ENCODE measurements at places on chromosomes 7 and 10.

- no peak for DNase-seq
Observed at GRCh38 chr7:125098377-125098970, 168.8 kb upstream of the POT1 start.

DNA sequence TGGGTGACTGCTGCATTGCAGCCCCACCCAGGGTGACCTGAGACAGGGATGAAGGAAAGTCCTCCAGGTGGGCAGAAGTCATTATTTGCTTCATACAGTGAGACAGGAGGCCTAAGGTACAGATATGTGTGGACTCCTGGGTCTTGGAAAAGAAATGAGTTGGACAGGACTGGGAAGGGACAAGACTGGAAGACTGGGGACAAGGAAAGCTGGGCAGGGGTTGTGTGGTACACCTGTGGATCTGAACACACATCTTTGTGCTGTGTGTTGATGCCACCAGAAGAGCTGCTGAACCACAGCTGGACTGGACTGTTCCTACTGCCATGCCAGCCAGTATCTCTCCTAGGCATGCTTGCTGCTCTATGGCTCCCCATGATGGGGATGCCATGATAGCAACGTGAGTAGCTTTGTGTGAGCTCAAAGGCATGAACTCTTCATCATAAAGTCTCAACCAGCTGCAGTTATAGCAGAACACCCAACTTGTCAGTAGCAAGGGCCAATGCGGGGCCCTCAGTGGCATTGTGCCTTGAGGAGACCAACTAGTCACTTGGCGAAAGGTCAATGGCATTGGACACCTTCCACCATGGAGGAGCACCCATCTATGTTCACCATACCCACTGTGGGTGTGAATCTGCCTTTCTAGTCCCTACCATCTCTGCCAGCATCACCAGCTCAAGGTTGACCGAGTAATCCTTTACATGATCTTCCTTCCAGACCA is 76.0 kb upstream of the GRB10 start:
- no peak for DNase-seq

DNA sequence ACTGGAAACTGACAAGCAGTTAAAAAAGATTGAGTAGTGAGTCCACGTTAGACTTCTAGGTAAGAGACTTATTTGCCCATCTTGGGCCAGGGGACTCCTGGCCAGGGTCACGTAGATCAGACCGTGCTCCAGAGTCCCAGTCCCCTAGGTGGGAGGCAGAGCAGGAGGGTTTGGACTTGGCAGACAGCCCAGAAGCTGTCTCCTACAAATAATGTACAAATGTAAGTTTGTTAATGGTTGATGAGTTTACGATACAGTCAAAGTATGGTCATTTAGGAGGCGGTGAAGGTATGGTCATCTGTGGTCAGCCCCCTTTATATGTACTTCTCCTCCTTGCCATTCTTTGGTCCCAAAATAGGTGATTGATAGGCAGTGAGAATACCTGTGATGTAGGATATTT is 28.2 kb downstream of the INPP5F start:
- DNase-seq, result no peak

- no peak for DNase-seq
Observed at GRCh38 chr7:7417414-7417813, 118.3 kb downstream of the COL28A1 start.

DNA sequence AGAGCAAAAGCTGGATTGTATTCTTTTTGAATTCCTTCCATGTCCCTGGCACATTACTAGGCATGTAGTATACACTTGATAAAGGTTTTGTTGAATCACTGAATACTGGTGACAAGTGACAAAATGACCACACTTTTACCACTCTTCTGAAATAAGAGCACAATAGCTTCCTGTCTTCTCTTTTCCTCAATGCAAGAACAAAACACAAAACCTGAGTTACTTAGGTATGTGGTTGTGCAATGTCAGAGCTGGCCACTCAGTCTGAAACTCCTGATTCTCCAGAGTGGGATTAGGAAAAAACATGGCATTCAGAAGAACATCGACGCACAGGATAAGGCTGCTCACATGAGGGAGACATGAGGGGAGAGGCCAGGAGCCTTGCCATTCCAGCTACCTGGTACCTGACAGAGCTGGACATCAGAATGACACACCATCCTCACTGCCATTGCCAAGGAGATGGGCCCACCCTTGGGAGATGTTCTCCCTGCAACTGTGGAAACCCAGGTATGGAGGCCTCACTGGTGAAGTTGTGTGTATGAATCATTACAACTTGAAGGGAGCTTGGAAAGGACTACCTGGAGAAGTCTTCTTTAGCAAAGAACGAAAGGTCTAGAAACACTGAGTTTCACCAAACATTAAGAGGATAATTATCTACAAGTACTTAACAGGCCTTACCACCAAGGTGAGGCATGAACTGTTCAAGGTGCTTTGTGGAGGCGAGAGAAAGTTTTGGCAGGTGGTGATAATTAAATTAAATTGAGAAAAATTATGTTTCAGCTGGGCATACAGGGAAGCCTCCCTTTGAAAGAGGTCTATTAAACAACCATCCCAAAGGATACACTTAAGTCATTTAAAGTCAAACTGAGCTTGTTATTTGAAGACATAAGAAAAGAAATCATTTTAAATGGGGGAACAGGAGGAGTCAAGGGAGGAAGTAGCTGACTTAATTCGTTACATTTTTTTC is 246.5 kb upstream of the AOAH start:
- peak; percentile 92 for DNase-seq

DNA sequence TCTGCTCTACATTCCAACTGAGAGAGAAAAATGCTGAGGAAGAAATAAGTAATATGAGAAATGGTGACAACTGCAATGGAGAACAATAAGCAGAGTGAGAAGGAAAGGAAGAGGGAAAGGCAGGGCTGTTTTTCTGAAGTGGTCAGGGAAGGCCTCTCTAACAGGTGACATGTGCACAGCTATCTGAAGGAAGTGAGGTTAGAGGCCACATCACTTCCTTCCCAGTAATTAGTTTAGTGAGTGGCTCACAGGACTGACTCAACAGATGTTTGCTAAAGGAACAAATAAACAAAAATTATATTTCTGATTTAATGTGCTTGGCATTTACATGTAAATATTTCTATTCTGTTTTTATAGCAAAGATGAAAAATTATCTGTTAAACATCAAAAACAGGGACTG is 77.9 kb downstream of the ARHGAP21 start:
- no peak for DNase-seq

GRCh38 chr10:117509573-117509972 is 33.0 kb upstream of the EMX2 start:
- no peak for DNase-seq

DNA sequence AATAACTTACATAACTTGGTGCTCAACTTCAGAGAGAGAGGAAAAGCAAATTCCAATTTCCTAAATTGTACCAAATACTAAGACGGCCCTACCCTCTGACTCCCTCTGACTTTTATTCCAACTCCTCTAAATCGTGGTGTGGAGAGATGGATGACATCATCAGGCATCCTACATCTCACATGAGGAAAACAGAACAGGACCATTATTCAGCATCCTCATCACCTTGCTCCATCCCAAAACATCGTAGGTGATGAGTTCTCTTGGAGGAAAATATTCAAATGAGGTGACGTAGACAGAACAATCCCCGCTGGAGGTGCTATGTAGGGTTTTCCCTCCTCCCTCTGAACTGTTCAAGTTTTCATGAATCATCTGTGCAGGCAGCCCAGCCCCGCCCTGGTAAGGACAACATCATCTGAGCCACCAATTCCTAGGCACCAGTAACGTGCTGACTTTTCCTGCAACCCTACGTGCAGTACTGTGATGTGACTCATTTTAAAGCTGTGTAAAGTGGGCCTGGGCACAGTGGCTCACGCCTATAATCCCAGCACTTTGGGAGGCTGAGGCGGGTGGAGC is 167.2 kb downstream of the CALN1 start:
- DNase-seq, result no peak

DNA sequence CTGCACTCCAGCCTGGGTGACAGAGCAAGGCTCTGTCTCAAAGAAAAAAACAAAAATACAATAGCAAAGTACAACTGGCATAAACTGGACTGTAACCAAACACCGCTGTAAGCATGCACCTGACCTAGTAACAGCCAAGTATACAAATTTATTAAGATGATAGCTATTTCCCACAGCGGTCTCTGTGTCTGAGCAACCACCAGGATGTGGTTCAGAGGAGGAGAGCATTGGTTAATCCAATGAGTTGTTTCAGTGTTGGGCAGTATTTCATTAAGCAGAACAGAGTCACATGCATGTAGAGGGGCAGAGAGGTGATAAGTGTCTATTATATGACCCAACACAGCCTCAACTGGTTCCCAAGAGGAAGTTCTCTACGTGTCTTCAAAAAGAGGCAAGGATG is 4.0 kb downstream of the SLC16A12 start:
- no peak for DNase-seq

DNA sequence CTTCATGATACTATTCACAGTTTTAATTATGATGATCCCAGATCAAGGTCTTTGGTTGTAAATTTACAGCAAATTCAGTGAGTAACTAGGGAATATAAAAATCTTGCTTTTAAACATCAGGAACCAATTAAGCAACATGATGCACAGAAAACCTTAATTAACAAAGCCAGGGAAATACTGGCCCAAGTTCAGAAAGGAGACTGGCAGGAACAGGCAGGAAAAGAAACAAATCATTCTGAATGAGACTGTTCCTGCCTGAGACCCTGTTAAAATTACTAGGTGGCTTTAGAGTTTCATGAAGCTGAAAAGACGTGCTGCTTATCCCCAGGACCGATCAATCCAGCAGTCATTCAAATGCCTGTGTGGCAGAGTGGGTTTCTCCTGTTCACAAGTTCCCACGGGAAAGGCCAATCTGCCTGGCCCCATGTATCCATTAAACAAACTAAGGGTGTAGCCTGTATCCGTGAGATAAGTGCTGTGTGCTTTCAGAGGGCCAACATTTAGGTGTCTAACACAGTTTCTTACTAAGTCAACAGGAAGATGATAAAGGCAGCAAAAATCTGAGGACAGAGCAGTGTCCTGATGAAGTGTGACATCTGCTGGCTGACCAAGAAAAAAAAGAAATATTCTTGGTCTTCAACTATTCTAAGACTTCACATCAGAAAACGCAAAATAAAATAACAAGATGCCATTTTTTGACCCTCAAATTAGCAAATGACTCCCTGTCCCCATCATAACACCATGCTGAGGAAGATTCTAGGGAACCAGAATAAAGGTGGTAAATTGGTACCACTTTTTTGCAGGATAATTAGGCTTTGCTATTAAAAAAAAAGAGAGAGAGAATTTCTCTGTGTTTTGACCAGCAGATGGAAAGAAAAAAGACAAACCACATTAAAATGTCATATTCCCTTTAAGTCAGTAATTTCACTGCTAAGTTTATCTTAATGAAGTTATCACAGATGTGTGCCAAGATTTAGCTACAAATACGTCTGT is 34.2 kb downstream of the PUS7 start:
- no peak for DNase-seq

- no peak for DNase-seq
Observed at GRCh38 chr10:78805176-78805575, 263.6 kb upstream of the ZMIZ1 start.

DNA sequence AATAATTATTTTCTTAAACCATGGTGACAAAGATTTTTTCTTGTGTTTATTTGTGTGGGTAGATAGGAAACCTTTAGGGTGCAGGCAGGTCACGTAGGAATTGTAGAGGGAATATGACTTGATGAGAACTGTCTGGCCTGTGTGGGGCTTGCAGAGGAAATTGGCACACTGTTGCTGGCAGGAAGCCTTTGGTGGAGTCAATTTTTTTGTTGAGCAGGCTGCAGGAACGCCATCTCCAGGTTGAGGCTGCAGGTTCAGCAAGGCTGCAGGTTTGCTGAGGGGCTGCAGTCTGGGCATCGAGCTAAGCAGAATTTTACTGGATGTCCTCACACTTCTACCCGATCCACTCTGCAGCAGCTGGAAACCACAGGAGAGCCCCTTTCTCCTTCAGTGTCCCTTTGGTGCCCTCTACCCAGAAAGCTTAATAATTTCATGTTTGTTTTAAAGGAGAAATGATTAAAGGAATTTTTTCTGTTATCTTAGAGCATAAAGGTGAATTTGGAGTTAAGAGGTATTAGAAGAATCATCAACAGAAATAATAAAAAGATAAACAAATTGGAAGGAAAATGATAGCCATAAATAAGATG is 37.0 kb downstream of the TBC1D12 start:
- DNase-seq, result no peak

Data from NCI-H1930 (cell line).